ENCODE measurements at places on chromosomes 1 and 21.

DNA sequence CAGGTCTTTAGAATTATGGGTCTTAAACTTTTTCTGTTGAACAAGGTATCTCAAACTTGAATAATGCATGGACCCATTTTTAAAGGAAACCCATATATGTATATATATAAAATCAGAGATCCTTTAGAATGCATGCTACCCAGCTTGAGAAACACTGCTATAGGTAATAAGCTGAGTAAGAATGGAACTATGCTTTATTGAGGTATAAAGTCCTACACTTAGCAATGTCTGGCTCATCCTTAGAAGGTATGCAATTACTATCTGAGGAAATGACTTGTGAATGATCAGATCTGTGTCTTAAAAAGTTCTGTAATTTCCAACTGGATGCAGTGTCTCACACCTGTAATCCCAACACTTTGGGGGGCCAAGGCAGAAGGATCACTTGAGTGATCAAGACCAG, 11.2 kb downstream of the TRAF3IP3 start:
- DNase-seq, result no peak

DNA sequence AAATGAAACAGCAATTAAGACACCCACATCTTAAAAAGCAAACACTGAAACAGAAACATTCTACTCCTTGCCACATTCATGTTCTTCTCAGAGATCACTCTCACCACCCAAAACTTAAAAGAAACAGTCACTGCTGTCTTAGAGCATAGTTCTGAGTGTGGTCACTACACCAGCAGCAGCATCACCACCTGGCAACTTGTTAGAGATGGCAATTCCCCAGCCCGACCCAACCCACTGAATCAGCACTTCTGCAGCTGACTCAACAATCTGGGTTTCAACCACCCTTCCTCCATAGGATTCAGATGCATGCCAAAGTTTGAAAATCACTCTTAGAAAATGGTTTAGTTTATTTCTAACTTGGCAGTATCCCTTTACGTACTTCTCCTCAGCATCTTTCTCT, 126.1 kb downstream of the CDC42BPA start:
- peak; percentile 18 for DNase-seq

- DNase-seq, result no peak
Measured at GRCh38 chr1:227396539-227397353, 78.5 kb upstream of the CDC42BPA start.

GRCh38 chr1:221739677-221740025, 2.2 kb downstream of the DUSP10 start:
- DNase-seq, result no peak

DNA sequence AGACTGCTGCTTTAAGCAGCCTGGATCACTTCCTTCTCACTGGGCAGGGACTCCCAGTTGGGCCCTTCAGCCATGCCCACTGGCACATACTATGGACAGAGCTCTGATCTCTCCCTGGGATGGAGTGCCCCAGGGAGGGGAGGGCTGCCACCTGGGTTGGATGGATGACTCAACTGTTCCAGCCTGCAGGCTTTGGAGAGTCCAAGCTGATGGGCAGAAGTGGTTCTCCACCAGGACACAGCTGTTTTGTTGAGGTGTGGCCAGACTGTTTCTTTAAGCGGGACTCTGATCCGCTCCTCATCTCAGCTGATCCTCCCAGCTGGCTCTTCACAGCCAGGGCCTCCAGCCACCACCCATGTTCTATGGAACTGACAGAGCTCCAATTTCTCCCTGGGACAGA, 166.9 kb downstream of the MAGI3 start:
- no peak for DNase-seq

GRCh38 chr1:230141021-230141648, 74.1 kb downstream of the GALNT2 start:
- no peak for DNase-seq

DNA sequence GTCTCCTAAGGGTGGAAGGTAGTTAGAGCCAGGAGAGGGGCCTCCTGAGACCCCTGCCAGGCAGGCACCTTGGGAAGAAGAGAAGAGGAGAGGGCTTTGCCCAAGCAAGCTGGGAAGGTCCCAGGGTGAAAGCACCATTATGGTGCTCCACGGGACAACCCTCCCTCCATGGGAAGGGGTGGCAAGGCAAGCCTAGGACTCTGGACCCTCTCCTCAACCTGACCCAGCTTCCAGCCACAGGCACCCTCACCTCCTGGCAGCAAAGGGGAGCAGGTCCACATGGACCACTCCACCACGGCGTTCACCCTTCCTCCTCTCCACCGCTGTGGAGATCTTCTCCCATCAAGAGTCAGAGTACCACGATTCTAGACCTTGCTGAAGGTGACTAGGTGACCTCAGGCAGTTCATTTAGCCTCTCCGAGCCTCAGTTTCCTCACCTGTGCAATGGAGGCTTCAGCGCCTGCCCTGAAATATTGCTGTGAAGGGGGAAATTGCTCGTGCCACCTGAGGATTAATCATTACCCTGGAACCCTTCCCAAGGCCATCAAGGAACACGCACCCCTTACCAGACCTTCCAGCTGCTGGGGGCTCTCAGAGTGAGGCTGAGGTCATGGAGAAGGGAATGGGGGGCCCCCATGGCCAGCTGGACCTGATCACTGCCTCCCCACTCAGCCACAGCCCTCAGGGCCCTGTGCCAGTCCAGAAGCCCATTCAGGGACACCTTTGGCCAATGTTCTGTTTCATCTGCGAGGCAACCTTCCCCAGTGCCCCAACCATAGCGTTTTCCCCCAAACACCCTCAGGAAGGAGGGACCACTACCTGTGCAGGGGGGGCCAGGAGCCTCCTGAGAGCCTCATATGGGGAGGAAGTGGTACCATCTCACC, 1.6 kb downstream of the RAP1GAP start:
- DNase-seq, result no peak

GRCh38 chr1:9689011-9689706, 37.6 kb downstream of the PIK3CD start:
- DNase-seq, result peak; percentile 80

- DNase-seq, result no peak
Measured at GRCh38 chr1:168634951-168635532, 58.6 kb downstream of the XCL1 start.

DNA sequence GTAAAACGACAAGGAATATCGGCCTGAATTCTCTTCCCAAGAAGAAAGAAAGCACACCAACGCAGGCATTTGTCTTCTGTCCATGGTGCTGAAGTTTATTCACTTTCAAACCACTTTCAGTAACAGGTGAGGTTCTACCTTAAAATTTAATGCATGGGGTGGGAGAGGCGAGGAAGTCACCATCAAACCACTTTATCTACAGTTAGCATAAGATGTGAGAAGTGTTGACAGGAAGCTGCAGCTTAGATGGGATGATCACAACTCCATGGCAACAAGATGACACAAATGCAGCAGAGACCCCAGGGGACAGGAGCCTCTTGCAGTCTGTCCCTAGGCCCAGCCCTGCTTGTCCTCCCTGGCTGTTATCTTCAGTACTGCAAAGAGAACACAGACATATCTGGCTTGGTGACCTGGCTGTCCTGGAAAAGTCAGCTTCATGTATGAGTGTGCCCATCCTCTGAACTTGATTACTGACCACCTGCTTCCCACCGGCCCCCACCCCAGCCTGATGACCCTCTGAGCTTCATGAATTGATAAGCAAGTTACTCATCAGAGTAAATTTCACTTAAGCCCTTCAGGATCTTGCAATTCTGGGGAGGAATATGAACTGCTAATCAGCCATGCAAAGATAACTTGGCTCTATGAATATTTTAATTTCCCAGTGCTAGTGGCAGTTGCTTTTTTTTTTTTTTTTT, 1.8 kb downstream of the NPPA start:
- no peak for DNase-seq

- DNase-seq, result no peak
Measured at GRCh38 chr1:202288177-202288576, 53.6 kb downstream of the UBE2T start.

GRCh38 chr1:197399755-197400521, 131.9 kb downstream of the CRB1 start:
- no peak for DNase-seq

GRCh38 chr21:27636656-27637055, 669.8 kb upstream of the ADAMTS5 start:
- DNase-seq, result no peak

GRCh38 chr21:15042531-15042930, 22.3 kb downstream of the NRIP1 start:
- no peak for DNase-seq

DNA sequence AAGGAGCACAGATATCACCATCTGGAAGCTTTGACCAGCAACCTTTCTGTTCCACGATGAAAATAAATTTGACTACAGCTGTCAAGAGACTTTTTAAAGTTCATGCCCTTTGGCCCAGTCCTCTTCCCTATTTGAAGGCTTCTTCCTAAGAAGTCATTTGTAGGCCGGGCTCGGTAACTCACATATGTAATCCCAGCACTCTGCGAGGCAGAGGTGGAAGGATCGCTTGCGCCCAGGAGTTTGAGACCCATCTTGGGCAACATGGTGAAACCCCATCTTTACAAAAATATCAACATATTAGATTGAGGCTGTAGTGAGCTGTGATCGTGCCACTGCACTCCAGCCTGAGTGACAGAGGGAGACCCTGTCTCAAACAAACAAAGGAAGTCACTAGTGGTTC, 58.3 kb upstream of the IFFO2 start:
- DNase-seq, result no peak

DNA sequence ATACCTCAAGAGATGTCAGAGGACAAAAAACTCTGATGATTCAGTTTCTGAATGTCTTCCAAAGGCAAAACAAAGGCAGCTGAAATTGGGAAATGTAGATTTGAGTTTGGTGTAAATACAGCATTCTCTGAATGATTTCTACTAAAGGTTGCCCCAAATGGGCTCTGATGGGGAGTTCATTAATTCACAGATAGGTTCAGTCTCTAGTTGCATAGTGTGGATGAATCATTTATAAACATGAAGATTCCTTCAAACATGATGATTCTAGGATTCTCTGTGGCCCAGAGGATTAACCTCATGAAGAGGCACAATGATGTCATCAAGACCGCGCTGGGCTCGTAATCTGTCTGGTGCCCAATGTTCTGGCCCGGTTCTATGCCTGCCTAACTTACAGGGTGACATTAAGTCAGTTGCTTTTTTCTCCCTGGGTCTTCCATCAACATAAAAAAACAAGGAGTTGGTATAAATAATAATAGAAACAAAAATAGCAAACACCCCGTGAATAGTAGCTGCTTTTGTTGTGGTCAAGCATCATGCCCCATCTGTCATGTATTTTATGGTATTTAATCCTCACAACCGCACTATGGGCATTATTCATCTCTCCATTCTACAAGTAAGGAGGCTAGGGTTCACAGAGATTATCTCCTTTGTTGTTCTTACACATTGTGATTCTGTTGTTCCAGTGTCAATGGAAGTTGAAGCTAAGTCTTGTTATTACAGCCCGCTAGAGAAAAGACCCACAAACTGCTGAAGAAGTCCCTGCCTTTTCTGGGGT, 509.6 kb upstream of the USP24 start:
- DNase-seq, result no peak

- peak; percentile 41 for DNase-seq
Measured at GRCh38 chr1:37513795-37514349, 694 bp downstream of the MEAF6 start.

DNA sequence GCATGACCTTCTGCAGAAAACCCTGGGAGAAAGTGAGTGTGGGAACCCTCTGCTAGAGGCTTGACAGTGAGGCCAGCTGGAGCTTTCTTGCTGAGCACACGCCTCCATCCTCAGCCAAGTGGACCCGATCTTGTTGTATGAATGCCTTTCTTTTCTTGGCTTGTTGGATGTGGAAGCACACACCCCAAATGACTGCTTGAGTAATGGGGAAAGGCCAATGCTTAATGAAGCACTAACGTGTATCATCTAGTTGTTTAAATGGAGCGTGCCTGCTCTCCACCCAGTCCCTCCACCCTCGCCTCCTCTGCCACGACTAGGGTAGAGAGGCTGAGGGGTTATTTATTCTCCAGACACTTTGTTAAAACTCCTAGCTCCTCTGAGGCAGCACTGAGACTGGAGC, 54.3 kb upstream of the IKBKE start:
- DNase-seq, result no peak

- no peak for DNase-seq
Measured at GRCh38 chr1:153354515-153355193, 3.0 kb upstream of the S100A9 start.

DNA sequence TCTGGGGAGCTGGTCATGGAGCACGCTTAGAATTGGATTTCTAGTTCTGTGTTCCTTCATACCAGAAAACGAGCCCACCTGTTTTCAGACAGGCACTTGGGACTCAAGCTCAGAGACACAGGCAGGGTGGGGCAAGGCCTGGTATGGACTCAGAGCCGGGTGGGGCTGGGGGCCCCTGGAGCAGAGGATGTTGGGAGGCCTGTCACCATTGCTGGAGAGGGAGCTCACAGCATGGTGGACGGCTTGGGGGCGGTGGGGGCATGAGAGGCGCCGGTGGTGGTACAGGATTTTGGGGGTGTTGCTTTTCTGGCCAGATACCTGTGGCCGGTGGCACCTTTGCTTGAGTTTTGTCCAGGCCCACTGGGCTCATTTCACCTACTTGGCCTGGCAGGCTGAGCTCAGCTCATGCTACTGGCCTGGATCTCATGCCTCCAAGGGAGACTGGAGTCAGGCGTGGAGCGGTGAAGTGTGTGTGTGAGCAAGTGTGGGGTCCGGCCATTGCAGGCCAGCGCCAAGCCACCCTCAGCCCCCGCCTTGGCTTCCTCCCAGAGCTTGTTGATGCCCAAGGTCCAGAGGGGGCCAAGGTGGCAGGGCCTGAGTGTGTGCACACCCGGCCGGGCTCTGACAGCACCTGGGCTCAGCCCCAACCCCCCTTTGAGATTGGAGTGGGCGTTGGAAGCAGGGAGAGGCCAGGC, 8.7 kb downstream of the SLX9 start:
- DNase-seq, result no peak

GRCh38 chr1:26701995-26702679, 6.3 kb downstream of the ARID1A start:
- DNase-seq, result no peak

GRCh38 chr1:61644303-61644702, 80.6 kb downstream of the TM2D1 start:
- no peak for DNase-seq

- no peak for DNase-seq
Measured at GRCh38 chr1:242206994-242207393, 208.1 kb upstream of the MAP1LC3C start.

GRCh38 chr1:44554706-44555105, 119.6 kb downstream of the TMEM53 start:
- no peak for DNase-seq

- DNase-seq, result no peak
Measured at GRCh38 chr1:83033682-83034081, 965.2 kb downstream of the TTLL7 start.

DNA sequence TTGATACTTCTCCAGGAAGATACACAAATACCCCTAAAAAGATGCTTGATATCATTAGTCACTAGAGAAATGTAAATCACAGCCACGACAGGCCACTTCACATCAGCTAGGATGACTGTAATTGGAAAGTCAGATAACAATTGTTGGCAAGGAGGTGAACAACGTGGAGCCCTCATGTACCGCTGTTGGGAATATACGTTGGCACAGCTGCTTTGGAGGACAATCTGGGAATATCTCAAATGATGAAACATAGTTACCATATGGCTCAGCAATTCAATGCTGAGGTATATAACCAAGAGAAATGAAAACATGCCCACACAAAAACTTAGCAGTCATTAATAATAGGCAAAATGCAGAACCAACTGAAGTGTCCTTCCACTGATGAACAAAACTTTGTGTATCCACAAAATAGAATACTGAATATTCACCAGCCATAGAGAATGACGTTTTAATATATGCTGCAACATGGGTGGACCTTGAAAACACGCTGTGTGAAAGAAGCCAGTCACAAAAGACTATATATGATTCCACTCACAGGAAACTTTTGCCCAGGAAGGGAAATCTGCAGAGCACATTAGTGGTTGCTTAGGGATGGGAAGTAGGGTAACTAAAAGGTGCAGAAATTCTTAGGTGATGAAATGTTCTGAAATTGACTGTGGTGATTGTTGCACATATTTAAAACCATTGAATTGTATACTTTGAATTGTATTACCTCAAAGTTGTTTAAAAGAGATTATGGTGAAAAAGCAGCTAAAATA, 95.4 kb downstream of the AHCTF1 start:
- no peak for DNase-seq

Data from frontal cortex (tissue), 4 donors.